ENCODE measurements at places on chromosomes 16 and 17.

- no peak for DNase-seq
Observed at GRCh38 chr16:4322121-4323052, 6.5 kb downstream of the GLIS2 start.

DNA sequence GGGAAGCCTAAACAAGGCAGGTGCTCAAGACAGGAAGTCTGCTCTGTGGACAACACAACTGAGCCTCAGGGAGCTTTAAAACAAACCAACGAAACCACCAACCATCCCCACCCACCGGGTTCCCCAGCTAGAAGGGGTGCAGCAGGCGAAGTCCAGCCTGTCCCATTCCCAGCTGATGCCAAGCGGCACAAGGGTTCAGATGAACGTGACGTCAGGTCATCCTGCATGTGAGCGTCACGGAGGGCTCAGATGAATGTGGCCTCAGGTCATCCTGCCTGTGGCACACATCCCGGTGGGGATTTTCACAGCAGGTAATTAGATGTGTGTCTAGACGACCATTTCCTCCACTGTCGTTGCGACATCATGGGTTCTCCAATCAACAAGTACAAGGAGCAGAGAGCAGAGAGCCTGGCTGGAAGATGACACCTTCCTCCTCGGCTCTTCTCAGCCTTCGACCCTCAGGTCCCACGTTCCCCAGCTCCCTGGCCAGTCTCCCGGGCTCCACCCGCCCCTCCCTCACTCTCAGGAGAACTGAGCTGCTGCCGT is 246.5 kb downstream of the FOXL1 start:
- no peak for DNase-seq

- DNase-seq: no peak
Observed at GRCh38 chr17:50111673-50112655, 16.8 kb downstream of the PDK2 start.

GRCh38 chr17:82519971-82520903 is 705 bp downstream of the FOXK2 start:
- DNase-seq: no peak

DNA sequence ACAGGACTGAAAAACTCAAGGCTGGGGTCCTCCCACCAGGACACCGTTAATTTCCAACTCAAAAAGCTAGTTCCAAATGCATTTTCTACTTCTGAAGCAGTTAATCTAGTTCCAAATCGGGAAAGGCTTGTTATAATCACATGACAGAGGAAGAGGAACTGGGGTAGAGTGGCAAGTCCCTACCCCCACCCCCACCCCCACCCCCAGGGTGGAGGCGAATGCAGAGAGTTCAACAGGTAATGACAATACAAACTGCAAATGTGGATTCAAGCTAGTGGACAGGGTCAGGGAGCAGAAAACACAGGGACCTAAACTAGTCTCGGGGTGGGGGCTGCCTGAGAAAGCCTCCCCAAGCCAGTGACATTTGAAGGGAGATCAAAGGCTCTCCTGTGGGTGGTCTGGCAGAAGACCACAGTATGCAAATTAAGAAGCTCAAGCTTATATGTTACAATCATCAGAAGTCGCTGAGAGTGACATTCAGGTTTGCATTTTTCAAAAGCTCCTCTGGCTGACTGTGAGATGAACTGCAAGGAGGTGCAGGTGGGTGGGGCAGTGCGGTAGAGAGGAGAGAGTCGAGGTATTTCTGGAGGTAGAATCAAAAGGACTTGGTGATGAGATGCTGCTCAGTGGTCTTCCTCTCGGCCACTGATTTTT is 56.4 kb upstream of the SLC25A19 start:
- DNase-seq: no peak

- DNase-seq: no peak
Observed at GRCh38 chr17:28719021-28719433, 758 bp upstream of the RPL23A start.

- no peak for DNase-seq
Observed at GRCh38 chr16:88338111-88338510, 44.6 kb upstream of the ZNF469 start.

GRCh38 chr16:58393138-58393504 is 850 bp downstream of the GINS3 start:
- no peak for DNase-seq

- no peak for DNase-seq
Observed at GRCh38 chr16:4648917-4649316, 24.3 kb downstream of the MGRN1 start.

GRCh38 chr17:63546308-63547082 is 3.8 kb upstream of the DCAF7 start:
- no peak for DNase-seq

GRCh38 chr17:38543403-38544174 is 62.2 kb downstream of the SRCIN1 start:
- DNase-seq: no peak

- DNase-seq: no peak
Observed at GRCh38 chr16:175011-175949, 1.2 kb upstream of the HBA1 start.

GRCh38 chr16:63938661-63939060 is 1183.2 kb downstream of the CDH11 start:
- DNase-seq: no peak

GRCh38 chr16:82709987-82710386 is 83.2 kb downstream of the CDH13 start:
- DNase-seq: no peak

GRCh38 chr17:82012640-82013295 is 9.9 kb downstream of the CENPX start:
- no peak for DNase-seq

GRCh38 chr16:86244158-86244557 is 266.2 kb upstream of the FOXF1 start:
- DNase-seq: no peak

DNA sequence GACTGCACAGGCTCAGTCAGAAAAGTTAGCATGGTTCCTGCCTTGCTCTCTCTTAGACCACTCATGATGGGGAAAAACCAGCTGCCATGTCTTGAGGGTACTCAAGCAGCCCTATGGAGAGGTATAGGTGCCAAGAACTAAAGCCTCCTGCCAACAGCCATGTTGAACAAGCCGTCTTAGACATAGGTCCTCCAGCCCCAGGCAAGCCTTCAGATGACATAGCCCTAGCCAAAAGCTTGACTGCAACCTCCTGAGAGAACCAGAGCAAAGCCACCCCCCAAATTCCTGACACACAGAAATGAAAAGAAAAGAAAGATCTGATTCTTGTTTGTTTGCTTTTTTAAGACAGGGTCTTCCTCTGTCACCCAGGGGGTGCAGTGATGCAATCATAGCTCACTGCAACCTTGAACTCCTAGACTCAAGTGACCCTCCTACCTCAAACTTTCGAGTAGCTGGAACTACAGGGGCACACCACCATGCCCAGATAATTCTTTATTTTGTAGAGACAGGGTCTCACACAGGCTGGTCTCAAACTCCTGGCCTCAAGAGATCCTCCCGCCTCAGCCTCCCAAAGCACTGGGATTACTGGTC is 36.3 kb downstream of the CMTM3 start:
- no peak for DNase-seq

DNA sequence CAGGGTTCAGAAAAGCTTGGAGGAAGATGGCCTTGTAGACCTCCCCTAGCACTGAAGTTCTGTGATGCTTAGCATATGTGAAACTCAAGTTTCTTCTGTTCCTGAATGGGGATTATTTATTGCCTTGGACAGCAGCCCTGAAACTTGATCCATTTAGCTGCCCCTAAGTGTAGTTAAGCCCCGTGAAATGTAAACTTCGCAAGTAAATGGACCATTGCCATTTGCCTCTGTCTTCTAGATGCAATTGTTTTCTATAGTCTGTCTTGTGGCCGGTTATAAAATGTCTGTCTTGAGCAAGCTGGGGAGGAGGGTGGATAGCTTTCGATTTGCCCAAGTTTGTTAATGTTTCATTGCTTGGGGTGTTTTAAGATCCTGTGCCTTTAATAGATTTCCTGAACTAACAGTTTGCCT is 261.8 kb downstream of the CDH13 start:
- no peak for DNase-seq

GRCh38 chr17:2137342-2138098 is 82.6 kb downstream of the HIC1 start:
- DNase-seq: peak; percentile 43

GRCh38 chr17:77618173-77618572 is 340.3 kb upstream of the TNRC6C start:
- DNase-seq: no peak

DNA sequence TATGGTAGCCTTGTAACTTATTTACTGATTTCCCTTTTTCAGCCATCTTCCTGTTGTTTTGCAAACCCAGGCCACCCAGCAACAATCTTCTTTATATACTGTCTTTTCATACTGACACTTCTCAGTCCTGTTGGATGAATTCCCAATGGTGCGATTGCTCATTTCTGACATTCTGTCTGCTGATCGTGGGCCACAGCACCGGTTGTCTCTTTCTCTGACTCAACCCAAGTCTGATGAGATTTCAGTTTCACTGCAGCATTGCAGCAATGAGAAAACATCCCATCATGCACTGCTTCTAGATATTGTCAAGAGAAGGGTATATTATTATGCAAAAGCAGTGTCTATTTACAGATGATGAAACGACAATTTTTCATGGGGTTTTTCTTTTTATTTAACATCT is 349.2 kb upstream of the HSBP1 start:
- DNase-seq: no peak

DNA sequence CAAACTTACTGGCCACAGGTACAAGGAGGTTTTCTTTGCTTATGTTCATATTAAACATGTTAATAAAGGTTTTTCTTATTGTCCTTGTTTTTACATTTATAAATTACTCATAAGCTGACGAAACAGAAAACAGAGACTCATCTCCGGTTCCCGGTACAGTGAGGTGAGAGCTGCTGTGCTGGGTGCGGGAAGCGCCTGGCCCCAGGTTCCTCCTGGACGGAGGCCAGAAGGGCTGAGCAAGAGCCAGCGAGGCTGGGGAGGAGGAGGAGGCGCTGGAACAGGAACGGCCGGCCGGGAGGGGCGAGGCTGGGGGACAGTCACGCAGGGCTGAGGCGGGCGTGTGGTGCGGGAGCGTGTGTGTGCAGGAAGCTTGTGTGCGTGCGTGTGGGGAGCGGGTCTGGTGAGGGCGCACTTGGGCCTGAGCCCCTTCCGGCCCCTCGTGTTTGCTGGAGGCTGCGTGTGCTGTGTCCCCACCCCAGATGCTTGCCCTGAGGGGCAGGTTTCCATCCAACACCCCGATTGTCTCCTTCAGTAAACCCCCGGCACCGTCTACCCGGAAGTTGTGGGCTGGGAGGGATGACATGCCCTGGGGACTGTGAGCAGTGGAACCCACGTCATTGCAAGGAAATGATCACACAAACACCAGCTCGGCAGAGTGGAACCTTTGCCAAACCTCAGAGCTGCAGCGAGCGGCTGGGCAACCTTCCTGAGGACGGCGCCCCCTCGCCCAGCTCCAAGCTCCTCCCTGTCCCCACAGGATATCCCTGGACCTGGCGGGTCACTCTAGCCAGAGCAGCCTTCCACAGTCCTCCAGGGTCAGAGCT is 19.5 kb downstream of the CD7 start:
- DNase-seq: peak; percentile 73

GRCh38 chr17:278676-279059 is 73.9 kb downstream of the RPH3AL start:
- no peak for DNase-seq

- no peak for DNase-seq
Observed at GRCh38 chr17:73895157-73895556, 250.9 kb upstream of the SDK2 start.

GRCh38 chr17:63647936-63648335 is 25.7 kb downstream of the MAP3K3 start:
- no peak for DNase-seq

GRCh38 chr17:9052921-9053320 is 31.6 kb downstream of the NTN1 start:
- no peak for DNase-seq
